Large intestine (tissue), 12 donors: ENCODE measurements at places on chromosomes 11 and 22.

GRCh38 chr11:4523666-4524065 is 21.3 kb upstream of the OR52M1 start:
- H3K27ac ChIP-seq, result no peak overlapping the region
- no peak for DNase-seq
- H3K27me3 ChIP-seq, result no peaks in the 10 kb centered on the region
- H3K4me1 ChIP-seq, result no peaks in the 10 kb centered on the region
- H3K36me3 ChIP-seq, result no peaks in the 10 kb centered on the region

DNA sequence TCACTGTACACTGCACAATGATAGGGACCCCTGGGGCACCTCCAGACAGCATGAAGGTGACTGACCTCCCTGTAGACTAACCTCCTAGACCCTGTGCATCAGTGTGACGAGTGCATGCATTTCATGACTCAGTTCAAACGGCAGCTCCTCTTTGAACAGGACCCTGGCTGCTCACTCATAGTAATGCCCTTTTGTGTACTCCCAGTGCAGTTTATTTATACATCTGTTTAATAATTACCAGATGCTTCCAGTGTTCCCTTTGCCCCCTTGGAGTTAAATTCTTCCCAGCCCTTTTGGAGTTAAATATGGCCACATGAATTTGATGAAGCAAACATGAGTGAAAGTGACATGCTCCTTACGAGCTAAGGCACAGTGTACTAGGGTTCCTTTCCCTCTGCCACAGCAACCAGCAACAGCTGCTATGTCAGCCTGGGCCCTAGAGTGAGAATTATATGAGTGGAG is 72.4 kb downstream of the PANX1 start:
- H3K36me3 ChIP-seq, result no peaks in the 10 kb centered on the region
- no peak overlapping the region for H3K27ac ChIP-seq
- DNase-seq, result no peak
- no peaks in the 10 kb centered on the region for H3K4me1 ChIP-seq

- DNase-seq, result no peak
- H3K4me3 ChIP-seq, result no peak overlapping the region
- H3K4me1 ChIP-seq, result no peaks in the 10 kb centered on the region
- H3K27ac ChIP-seq, result no peak overlapping the region
- no peaks in the 10 kb centered on the region for H3K36me3 ChIP-seq
Measured at GRCh38 chr11:35909511-35910265, 34.2 kb upstream of the LDLRAD3 start.

GRCh38 chr11:33420959-33421566 is 163.9 kb downstream of the HIPK3 start:
- no peak overlapping the region for H3K4me3 ChIP-seq
- no peaks in the 10 kb centered on the region for H3K36me3 ChIP-seq
- no peaks in the 10 kb centered on the region for H3K4me1 ChIP-seq
- no peak overlapping the region for H3K27ac ChIP-seq
- no peak for DNase-seq

DNA sequence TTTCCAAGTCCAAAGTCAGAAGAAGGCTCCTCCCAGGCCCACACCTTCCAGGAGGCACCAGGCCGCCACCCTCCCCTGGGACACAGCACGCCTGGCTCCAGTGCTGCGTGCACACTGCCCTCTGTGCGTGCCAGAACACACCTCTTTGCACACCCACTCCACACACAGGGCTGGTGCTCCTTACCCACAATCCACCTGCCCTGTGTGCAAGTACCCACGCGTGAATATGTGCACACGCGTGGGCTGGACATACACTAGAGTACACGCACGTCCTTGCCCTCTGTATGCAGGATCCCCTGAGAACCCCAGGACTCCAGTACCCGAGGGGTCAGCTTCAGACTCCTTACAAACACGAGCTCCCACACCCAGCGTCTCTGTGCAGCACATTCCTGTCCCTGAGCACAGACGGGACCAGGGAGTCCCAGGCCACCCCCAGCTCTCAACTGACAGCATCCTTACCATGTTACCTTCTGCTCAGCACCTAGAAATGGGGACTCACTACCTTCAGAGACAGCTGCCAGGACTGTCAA is 2.8 kb downstream of the DUSP8 start:
- peak; percentile 74 for DNase-seq
- H3K27me3 ChIP-seq, result peaks cover 16% of the 10 kb centered on the region

- DNase-seq, result no peak
- H3K27ac ChIP-seq, result no peak overlapping the region
- H3K4me3 ChIP-seq, result no peak overlapping the region
- H3K4me1 ChIP-seq, result no peaks in the 10 kb centered on the region
Measured at GRCh38 chr11:27174021-27174420, 133.4 kb downstream of the BBOX1 start.
